ENCODE measurements at places on chromosomes 5 and 9.

DNA sequence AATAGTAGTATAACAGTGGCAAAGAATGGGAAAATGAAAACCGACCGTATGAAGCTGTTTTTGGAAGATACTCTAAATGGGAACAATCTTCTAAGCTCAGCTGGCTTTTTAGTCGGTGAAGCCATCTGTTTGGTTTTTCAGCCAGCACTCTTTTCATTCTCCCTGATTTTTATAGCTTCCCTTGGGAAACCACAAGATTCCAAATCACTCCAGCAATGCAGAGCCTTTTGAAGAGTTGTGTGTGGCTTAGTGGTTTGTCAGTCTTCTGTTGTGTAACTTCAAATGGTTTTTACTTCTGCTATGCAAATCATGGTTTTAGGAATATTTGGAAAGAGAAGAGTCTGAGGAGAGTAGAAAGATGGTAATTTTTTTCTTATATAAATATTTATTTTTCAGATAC is 180.7 kb downstream of the KDM4C start:
- no peak for DNase-seq

GRCh38 chr5:43658509-43658908 is 55.5 kb downstream of the NNT start:
- no peak for DNase-seq

- no peak for DNase-seq
Measured at GRCh38 chr9:91857291-91858212, 92.5 kb downstream of the ROR2 start.

DNA sequence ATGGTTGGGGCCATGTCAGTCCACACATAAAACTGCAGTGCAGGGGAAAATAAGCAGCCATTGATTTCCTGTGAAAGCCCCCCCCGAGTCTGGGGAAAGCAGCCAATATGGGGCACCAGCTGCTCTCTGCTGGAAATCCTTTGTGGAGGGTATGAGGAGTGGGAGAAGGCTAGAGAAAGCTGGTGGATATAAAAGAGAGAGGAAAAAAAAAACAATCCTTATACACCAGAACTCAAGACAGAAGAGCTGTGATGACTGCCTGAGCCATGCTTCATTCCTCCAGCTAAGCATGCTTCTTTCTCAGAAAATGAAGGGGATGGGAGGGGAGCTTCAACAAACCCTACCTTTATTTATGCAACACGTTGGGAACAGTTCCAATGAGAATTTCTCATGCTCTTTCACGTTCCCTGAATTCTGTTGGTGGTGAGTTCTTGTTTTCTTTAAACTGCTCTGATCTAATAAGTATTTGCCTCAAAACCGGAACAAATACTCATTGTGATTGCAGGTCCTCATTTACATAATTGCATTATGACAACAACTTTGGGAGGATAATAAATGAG is 688.0 kb upstream of the SEMA6A start:
- no peak for DNase-seq

DNA sequence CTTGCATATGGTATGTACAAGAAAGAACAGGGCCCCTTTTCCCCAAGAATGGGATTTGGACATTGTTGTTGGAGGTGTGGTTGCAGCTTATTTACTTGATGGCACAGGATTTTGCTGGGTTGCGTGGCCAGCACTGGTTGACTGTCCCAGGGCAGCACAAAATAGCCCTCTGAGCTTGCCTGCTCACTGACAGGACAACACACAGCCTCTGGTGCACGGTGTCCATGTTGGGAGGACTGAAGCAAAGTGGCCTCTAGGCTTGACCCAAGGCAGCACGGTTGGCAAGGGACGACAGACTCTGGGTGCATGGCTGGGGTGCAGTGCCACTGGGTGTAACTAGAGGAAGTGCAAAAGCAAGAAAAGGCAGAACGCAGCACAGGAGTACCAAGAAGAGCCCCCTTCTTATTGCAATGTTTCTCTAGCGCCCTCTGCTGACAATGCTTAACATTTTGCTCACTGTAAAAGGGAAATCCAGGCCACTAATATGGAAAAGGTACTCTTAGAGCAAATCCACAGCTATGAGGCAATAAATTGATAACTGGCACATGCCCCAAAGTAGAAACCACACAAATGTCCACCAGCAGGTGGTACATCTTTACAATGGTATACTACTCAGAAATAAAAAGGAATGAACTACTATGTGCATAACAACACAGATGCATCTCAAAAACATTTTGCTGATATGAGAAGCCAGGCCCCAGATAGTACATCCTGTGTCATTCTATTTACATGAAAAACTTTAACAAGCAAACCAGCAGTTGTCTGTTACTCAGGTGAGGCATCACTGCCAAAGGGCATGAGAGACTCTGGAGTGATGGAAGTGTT is 47.4 kb upstream of the BARX1 start:
- peak; percentile 63 for DNase-seq

DNA sequence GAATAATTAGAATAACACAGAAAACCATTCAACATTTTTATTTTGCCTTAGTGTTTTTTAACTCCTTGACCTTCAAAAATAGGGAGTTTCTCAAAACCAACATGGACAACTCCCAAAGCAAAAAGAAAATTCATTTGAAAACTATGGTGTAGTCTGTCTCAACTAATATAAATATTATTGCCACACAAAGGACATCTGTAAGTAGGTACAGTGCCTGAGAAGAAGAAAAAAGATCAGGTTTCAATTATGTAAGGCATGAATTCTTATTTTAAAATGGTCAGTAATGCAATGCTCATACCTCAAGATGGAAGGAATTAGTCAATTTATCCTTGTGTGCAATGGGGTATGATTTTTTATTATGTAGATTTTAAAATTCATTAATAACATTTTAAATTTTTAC is 109.6 kb upstream of the CNTLN start:
- no peak for DNase-seq

DNA sequence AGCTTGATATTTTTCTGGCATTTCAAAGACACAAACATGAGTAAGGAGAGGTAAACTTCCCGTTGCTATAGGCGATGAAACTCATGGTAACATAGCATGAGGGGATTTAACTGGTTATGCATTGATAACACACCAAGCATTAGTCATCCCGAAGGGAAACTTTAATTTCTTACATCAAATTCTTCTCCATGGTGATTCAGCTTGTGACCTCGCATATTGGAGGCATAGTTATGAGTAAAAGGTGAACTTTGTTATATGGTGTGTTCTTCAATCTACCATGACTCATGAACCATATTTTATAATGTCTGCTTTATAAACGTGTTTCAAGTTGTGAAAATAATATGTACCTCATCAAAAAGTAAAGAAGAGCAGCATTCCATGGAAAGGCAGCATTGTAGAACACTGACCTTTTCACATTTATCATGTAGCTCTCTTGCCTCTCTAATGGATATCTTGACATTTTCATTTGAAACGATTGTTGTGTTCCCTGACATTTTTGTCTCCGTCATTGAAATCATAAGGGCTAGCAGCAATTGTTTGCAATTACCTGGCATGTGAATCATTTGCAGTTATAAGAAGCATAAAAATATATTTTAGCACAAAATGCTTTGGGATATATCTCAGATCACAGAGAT is 491.8 kb downstream of the ANXA1 start:
- DNase-seq: no peak

DNA sequence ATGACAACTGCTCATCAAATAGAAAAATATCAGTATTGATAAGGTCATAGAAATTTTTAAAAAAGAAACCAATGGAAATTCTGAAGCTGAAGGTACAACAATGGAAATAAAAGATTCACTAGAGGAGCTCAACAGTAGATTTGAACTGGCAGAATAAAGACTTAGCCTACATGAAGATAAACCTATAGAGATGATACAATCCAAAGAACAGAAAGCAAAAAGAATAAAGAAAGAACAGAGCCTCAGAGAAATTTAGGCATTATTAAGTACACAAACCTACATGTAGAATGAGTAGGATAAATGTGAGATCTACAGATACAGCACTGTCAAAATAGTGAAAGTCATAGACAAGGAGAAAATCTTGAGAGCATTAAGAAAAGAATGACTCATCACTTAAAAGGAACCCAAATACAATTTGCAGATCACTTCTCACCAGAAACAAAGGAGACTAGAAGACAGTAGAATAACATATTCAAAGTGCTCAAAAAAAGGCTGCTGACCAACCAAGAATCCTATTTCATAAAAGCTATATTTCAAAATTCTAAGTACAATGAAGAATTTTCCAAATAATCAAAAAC is 47.8 kb upstream of the HTR4 start:
- no peak for DNase-seq

GRCh38 chr5:180591311-180591887 is at the start of gene SCGB3A1:
SCGB3A1 (minus strand) TSS chr5:180591499; CDS start chr5:180591462, 37 bp downstream.
- DNase-seq: no peak

GRCh38 chr5:73908395-73908794 is 282.4 kb downstream of the ARHGEF28 start:
- DNase-seq: no peak

DNA sequence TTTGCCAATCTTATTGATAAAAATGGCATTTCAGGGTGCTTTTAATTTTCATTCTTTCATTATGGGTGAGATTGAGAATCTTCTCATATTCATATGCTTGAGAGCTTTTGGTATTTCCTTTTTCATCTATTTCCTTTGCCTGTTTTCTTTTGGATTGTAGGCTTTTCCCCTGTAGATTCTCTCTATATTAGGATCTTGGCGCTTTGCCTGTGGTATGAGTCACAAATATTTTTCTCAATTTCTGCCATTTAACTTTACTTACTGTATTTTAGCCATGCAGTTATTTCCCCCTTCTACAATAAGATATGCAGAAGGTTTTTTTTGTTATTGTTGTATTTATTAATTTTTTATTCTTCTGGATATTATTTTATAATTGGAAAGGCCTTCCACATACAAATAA is 21.5 kb upstream of the KLF9 start:
- DNase-seq: no peak

DNA sequence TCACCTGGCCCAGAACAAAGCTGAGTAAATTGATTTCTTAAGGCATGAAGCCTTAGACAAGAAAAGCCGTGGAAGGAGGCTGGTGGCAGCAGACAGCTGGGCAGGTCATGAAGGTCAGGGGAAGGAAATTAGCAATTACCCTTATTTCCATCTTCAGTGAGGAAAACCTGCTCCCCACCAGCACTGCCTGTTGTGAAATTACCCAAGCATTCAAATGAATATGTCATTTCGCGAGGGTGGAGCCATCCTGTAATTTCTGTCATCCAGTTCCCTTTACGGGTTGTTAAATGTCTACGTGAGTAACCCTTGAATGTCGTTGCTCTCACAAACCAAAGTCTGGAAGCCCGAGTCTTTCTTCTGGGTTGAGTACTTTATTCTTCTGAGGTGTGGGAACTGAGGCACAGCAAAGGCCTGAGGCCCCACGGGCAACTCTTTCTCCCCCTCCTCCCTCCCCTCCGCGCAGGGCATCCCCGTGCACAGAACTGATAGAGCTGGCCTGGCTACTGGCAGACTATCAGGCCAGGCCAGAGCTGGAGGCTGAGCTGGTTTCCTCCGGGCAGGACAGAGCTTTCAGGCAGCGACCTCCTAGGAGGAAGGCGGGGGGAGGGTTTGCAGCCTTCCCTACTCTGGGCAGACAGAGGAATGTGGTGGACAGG is 22.0 kb upstream of the AK3 start:
- DNase-seq: no peak

GRCh38 chr5:120464627-120465435 is 731 bp downstream of the PRR16 start:
- no peak for DNase-seq

GRCh38 chr9:16221822-16222547 is 648.5 kb downstream of the BNC2 start:
- no peak for DNase-seq

- DNase-seq: no peak
Measured at GRCh38 chr5:124747791-124748686, 1.6 kb upstream of the ZNF608 start.

DNA sequence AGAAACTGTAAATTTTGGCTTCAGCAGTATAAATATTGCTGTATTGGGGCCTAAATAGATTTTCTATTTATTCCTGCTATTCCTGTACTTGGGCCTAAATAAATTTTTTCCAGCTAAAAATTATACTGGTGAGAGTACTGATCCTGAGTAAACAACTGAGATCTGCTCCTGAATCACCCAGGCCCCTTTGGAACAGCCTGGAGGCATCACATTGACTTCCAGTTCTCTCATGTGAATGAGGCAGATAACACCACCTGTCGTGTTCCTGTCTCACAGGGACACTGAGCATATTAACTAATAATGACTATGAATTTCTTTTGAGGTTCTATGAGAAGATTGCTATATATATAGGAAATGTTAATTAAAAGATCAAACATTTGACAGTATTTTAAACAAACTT is 119.5 kb upstream of the PLCXD3 start:
- DNase-seq: no peak

DNA sequence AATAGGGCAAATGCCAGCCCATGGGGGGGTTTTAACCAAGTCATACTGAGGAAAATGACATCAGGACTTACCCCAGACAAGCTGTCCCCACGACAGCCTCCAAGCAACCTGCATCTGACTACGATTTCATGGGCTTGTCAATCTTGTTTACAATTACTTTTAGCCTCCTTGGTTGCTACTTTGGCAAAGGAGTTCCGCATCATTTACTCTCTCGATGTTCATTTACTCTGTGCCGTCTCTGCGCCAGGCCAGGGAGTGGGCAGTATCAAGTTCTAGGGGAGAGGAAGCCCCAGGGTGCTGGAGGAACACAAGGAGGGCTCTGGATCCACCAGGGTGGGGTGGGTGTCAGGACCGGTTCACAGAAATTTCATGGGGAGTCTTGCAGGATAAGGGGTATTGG is 23.9 kb downstream of the PTPN3 start:
- no peak for DNase-seq

DNA sequence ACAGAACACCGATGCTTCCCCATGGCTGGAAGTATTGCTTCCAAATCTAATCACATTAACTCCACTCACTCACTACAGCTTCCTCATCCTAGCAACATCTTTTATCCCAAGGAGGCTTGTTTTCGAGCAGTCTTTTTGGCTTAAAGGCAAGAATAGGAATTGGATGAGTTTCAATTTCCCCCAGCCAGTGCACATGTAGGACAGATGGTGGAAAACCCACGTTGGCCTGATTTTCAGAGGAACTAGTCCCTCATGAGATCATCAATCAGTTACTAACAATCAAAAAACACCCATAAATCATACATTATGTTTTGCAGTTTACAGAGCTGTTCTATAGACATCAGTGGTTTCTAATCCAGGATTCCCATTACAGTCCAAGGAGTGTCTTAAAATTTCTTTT is 48.5 kb upstream of the AGXT2 start:
- no peak for DNase-seq

- DNase-seq: no peak
Measured at GRCh38 chr5:59746241-59746765, 147.2 kb downstream of the PDE4D start.

GRCh38 chr9:137007108-137007815 is 10.9 kb upstream of the CLIC3 start:
- no peak for DNase-seq
